Activated B cell treated with CpG ODN at 0.5 μM for 24 hours (primary cell): ENCODE measurements at places on chromosomes 6 and 20.
A peak's percentile ranks its signal among the peaks of the same experiment; 100 is the strongest.

DNA sequence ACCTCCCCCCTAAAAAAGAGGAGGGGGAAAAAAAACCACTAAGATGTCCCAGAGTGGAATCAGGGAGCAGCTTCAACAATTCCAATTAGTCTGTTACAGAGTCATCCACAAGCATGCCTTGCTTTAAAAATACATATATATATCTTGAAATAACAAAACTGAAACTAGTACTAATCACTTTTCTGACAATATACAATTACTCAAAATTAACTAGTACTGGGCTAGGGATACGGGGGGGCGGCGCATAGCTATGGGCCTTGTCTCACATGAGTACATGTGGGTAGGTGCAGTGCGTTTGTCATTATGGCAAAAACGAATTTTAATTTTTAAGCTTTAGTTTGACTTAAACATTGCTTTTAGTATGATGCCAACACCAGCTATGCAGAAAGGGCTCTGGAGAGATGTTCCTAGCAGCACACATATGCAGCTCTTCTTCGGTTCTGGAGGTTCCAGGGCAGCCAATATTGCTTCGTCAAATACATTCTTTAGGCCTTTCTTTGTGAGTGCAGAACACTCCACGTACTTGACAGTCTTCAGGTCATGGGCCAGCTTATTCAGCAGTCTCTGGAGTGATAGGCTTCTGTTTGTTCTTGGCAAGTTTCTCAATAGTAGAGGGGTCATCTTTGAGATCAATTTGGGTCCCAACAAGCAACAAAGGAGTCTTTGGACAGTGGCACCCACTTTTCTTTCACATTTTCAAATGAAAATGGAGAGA lies 38.8 kb downstream of the ITCH start:
- DNase-seq: no peak

DNA sequence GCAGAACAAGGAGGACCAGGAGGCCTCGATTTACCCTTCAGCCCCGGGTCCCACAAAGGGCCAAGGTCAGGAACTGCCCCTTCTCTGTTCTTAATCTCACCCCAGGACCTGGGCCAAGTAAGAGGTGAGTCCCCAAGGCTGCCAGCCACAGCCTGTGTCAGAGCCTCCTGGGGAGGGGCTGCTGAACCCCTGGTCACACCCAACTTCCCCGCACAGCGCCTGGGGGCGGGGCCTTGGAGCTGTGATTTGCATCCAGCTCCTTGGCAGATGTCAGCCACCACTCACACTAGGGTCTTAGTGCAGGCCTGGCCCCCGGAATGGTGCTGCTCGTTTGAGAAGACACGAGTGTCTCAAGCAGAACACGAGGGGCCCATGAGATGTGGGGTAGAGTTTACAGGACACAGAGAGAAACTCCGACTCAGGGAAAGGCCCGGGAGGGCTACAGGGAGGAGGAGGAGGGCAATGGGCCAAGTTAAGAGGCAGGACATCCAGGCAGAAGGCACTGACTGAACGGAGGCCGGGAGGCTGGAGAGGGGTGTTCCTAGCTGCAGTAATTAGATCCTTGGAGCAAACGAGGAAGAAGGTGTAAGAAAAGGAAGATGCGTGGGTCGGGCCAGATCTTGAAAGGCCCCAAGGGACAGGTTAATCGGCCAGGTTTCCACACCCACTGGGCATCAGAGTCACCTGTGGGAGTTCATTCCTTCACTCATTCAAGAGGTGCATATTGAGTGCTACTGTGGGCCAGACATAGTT lies 26.9 kb downstream of the ZBP1 start:
- no peak for DNase-seq

- no peak for DNase-seq
These were observed 74.3 kb upstream of the SLCO4A1 start for GRCh38 chr20:62568045-62568389.

DNA sequence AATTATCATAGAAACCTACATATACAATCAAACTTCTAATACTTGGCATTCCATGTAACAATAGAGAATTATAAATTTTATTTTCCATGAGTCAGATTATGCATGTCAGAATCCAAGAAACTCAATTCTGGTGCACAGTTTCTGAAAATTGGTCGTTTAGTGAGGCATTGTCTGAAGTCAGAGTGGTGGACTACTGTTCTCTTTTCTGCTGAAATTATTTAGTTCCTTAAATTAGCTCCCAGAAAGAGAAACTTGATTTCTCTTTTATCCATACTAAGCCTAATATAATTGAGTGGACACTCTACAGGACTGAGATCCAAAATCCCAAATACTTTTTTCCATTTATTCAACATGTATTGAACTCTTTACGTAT lies 265.5 kb downstream of the ALDH8A1 start:
- no peak for DNase-seq

GRCh38 chr6:157300006-157300405 lies 23.3 kb downstream of the TMEM242 start:
- DNase-seq: no peak

DNA sequence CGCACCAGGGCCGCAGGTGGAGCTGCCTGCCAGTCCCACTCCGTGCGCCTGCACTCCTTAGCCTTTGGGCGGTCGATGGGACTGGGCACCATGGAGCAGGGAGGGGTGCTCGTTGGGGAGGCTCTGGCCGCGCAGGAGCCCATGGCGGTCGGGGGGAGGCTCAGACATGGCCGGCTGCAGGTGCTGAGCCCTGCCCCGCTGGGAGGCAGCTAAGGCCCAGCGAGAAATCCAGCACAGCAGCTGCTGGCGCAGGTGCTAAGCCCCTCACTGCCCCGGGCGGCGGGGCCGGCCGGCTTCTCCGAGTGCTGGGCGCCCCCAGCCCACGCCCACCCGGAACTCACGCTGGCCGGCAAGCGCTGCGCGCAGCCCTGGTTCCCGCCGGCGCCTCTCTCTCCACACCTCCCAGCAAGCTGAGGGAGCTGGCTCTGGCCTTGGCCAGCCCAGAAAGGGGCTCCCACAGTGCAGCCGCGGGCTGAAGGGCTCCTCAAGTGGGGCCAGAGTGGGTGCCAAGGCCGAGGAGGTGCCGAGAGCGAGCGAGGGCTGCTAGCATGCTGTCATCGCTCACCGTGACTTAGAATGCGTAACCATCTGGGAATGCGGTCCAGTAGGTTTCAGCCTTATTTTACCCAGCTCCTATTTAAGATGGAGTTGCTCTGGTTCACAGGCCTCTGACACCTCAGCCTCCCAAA lies 77.3 kb downstream of the C6orf52 start:
- no peak for DNase-seq

- no peak for DNase-seq
These were observed 30.0 kb downstream of the SNHG17 start for GRCh38 chr20:38405132-38405531.

DNA sequence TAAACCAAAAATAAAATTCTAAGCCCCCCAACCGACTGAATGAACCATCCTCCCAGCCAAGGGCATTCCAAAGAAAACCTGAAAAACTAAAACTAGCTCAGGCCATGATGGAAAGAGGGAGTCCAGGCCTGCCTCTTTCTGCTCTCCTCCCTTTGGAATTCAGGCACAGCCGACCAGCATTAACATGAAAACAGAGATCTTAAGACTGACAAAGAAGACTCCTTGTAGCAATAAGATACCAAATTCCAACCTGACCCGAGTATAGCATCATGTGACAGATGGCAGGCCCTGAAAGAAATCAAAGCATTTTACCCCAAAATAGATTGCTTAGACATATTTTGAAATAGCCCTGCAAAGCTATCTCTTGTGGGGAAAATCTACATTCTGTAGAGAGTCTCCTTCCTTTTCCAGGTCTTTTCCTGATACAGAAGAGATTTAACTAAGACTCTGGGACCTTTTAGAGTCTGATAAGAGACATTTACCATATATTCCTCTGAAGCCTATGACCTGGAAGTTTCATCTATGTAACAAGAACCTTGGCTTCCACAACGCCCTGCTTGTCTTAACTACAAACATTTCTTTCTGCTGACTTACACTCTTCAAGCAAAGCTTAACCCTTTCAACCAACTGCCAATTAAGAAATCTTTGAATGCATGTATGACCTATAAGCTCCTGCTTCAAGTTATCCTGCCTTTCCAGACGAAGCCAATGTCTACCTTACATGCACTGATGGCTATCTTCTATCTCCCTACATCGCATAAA lies 22.2 kb upstream of the TXLNB start:
- no peak for DNase-seq

DNA sequence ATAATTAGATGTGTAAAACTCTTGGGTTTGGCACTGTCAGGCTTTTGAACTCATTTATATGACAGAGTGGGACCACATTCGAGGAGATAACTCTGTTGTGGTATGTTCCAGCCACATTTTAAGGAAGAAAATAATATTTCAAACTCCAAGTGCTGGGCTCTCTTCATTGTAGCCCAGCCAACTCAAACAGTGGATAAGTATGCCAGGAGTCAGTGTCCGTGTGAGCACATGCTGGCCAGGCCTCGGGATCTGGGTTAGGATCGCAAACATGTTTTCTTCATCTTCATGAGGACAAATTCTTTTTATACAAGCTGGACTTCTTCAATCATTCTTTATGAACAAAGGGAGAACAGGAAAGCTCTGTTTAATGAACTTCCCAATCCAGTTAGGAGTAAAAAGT lies 497.5 kb downstream of the MAFB start:
- DNase-seq: no peak

GRCh38 chr6:123372737-123373136 lies 264.0 kb downstream of the TRDN start:
- no peak for DNase-seq

DNA sequence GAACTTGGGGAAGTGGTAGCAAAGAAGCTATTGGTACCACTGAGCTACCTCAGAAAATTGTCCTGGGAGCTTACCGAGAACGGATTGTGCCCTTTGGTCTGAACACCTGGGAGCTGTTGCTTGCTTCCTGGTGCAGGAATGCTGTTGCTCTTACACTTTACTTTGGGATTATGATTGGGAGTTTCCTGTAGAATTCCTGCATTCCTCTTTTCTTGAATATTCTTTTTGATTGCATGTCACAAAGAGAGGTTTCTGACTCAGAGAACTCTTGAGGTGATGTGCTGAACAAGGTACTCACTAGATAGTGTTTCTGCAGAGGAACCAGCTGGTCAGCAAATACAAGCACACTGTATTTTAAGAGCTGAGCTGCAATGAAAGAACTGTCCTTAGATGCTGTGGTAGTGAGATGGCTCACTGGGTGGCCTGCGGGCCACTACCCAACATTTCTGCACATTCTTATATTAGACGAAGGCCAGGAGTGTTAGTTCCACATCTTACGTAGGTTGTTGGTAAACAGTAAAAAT lies 35.0 kb downstream of the LRRC1 start:
- DNase-seq: no peak

DNA sequence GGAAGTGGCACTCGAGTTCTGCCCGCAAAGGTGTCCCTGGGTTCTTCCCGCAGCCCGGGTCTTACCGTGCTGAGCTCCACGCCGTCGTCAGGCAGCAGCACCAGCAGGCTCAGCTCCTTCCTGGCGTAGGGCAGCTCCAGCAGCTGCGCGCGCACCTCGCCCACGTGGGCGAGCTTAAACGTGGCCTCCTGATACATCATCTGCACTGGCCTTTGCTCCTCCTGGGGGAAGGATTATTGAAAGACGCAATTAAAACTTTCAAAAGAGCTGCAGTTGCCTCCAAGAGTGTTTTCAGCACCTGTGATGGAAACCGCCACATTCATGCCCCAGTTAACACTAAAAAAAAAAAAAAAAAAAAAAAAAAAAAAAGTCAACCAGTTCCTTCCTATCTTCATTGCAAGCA lies 11.3 kb downstream of the SERPINB9 start:
- peak; percentile 58 for DNase-seq

DNA sequence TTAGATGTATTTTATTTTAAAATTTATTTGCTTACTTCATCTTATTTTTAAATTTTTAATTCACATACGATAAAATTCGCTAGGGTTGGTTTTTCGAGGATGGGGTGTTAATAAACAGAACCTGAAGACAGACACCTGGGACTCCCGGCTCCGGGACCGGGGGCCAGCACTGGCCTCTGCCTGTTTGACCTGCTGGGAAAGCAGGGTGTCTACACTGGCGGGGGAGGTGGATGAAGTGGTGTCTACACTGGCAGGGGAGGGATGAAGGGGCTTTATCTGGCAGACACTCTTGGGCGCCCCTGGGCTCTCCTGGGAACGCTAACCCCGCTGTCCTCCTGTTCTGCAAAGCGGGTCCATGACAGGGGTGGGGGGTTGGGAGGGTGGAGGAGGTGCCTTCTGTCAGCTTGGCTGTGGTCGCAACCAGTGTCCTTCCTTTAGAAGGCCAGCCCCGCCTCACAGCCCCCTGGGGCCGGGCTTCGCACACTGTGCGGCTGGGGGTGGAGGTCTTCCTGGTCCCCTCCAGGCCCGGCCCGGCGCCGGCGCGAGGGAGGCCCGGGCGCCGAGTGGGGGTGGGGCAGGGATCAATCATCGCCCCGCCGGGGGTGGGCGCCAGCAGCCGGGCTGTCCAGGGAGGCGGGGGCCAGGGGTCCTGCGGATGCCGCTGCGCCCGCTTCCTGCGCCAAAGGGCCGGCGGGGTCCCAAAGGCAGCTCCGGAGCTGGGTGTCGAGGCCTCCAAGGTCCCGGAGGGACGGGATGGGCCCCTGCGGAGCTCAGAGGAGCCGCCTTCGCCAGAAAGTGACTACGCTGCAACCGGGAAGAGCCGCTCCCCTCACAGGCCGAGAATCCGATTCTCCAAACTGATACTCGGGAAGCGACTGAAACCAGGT lies 1.8 kb downstream of the GATA5 start:
- no peak for DNase-seq

- no peak for DNase-seq
These were observed 3.1 kb downstream of the B3GALT4 start for GRCh38 chr6:33279971-33280511.

DNA sequence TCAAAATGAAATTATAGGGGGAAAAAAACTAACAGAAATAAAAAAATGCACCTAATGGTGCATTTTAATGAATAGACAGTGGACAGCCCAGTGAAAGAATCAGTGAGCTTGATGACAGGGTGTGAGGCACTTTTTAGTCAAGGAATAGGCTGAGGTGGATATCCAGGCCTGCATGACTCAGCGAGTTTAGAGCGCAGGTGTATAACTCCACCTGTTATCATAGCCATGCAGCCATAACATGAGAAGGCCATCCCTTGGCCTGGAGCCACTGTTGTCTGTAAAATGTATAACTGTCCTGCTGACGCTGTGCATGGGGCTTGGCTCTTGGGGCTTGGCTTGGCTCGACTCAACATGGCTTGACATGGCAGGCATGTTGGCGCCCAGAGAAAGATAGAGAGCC lies 331.5 kb upstream of the NOX3 start:
- no peak for DNase-seq

DNA sequence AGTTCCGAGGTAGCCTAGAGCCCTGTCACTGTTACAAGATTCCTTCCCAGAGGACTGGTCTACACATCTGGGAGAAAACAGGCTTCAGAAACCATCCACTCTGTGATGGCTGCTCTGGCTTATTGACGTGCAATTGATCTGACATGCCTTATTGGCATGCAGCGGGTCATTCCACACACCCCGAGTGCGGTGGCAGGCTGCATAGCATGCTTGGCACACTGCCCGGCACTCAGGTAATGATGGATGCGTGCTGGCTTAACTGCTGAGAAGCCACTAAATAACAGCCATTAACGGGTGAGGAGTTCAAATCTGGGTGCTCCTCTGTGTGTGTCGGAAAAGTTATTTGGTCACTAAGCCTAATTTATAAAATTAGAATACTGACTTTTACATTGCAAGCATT lies 67.9 kb upstream of the CDH4 start:
- DNase-seq: no peak

GRCh38 chr6:40764726-40765125 lies 177.6 kb upstream of the LRFN2 start:
- no peak for DNase-seq
